ENCODE measurements at places on chromosomes 6 and 20.

DNA sequence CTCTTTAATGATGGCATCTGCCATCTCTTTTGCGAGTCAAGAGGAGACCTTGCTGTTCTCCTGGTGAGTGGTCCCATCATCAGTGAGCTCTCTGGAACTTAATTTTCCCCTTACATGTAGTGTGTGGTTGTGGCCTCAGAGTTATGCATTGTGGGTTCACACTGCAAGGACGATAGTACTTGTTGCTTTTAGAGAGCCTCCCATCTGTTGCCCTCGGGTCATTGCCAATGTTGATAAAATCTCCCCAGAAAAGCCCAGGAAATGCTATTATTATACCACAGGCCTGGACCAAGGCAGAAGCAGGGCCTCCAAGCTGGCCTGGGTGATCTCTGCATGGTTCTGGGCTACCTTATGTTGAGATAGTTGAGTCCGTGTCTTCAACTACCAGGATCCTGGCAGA, 241.6 kb downstream of the BMP7 start:
- DNase-seq: no peak

GRCh38 chr6:56683882-56684281, 41.2 kb upstream of the DST start:
- no peak for DNase-seq

DNA sequence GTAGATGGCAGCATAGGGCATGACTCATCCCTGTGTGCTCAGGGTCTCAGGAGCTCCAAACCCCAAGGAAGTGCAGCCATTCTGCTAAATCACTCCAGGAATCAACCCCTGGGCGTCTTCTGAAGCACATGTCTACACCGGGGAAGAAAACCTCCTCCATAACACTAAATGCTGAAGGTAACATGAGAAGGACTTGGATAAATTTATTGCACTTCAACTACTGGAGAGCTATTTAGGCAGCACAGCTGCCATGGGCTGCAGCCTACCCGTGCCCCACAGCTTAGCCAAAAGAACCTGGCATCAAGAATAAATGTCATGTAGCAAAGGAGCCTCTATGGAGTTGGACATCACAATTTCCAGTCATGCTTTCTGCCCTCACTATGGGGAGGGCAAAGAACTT, 152.4 kb upstream of the PROKR2 start:
- DNase-seq: no peak

- DNase-seq: no peak
Measured at GRCh38 chr6:39295611-39296011, 18.6 kb downstream of the KCNK17 start.

- no peak for DNase-seq
Measured at GRCh38 chr20:63822276-63822696, 8.8 kb downstream of the ZBTB46 start.

- no peak for DNase-seq
Measured at GRCh38 chr20:50027611-50028105, 44.9 kb downstream of the SNAI1 start.

GRCh38 chr6:90202156-90202555, 94.5 kb downstream of the BACH2 start:
- DNase-seq: peak; percentile 39

DNA sequence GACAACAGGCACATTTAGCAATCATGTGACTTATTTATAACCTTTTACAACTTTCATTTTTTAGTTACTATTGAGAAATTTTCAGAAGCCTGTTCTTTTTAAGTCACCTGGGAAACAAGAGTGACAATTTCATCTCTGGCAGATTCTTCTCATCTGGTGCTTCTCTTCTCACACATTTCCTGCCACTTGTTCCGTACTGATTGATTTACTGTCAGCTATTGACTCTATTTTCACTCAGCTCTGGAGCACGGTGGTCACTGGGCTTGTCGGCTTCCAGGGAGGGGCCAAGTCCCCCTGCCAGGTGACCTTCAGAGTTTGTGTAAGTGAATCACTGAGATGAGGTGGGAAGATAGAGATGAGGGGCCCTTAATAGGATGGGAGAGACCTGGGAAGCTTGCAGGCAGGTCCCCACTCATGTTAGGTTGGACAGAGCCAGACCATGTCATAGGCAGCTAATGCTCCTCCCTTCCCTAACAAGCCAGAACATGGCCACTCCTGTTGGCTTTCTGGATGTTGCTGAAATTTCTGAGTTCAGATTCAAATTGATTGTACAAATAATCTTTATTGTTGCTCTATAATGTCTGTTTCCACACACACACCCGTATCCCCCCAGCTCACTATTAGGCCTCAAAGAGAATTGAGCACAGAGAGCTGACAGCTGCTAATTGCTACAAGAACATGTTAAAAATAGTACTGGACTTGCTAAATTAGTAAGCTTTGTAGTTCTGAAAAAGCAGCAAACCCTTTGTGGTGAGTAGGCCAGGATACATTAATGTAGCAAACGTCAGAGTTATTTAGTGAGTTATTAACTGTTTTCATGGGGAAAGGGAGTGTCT, 13.3 kb downstream of the DUSP22 start:
- no peak for DNase-seq

DNA sequence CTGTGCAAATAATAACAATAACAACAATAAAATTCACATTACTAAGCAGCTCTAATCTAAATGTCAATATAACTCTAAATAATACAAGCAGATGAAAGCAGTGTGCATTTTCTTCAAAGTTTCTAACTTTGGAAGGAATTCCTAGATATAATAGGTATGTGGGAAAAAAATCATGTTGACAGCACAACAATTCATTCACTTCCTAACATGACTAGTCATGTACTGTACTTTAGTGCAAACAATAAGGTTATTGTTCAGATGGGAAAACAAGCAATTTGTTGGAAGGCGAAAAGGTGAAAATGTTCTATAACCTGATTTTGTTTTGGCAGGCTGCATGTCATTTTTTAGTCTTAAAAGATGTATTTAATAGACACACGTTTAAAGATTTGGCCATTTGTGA, 484.3 kb upstream of the JAG1 start:
- no peak for DNase-seq

DNA sequence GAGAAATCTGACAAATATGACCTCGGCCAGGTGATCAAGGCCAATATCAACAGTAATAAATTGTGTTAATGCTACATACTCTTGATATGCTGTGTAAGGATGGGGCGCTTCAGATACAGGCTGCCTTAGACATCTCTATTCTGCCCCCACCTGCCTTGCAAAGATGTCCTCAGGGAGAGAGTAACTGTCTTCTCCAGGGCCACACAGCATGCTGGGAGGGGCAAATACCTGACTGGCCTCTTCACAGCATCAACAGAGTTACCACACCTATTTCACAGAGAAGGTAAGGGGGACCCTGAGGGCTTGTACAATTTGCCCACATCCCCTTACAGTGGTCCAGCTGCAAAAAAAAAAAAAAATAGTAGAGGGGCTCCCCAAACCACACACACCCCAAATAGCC, 17.2 kb upstream of the KIAA1755 start:
- DNase-seq: no peak

DNA sequence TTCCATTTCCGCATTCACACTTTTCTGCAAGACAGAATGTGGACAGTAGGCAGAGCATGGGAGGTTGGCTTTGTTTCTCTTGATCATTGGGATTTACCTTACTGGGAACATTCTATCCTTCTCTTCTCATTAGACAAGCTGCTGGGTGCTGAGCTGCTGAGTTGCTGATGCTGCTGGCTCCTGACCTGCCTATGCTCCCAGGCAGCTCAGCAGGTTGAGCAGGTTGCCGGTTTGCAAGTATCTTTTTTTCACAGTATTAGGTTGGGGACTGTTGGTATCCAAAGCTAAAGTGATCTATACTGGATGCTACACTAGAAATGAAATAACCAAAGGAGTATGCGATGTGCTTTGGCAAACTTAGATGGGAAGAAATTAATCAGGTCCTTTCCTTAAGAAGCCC, 23.7 kb upstream of the ADGRF4 start:
- no peak for DNase-seq

GRCh38 chr6:135105299-135105698, 50.7 kb upstream of the HBS1L start:
- no peak for DNase-seq

Data from activated CD4-positive, alpha-beta T cell treated with anti-CD3 and anti-CD28 coated beads, Interleukin-2, amount 50 U/mL, for 24 hours (primary cell).